ENCODE measurements at places on chromosomes 12 and 14.
A peak's percentile ranks its signal among the peaks of the same experiment; 100 is the strongest.

DNA sequence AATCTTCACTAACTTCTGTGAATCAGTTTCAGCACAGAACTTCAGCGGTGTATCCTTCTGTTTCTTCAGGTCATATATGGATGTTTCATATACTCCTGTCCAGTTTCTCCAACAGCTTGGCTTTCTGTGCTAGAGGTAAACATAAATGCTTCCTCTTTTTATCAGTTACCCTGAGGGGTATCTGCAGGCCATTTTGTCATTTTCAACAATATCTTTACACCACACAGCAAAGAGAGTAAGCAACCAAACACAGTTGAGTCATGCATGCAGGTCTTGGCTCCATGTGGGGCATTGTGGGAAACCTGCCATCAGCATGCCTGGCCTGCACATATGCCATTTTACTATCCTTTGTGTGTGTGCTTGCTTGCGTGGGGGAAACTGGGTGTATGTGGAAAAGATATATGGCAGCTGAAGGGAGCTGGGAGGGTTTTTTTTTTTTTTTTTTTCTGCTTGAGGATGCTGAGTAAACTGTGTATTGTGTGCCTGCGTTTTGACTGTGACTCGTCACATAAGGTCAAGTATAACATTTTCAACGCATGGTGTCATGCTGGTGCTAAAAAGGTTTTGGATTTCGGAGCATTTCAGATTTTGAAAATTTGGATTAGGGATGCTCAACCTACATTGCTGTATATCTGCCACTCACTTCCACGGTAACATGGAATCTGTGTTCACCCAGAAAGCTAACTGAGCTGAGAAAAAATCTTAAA is 56.1 kb upstream of the YARS2 start:
- DNase-seq, result no peak

DNA sequence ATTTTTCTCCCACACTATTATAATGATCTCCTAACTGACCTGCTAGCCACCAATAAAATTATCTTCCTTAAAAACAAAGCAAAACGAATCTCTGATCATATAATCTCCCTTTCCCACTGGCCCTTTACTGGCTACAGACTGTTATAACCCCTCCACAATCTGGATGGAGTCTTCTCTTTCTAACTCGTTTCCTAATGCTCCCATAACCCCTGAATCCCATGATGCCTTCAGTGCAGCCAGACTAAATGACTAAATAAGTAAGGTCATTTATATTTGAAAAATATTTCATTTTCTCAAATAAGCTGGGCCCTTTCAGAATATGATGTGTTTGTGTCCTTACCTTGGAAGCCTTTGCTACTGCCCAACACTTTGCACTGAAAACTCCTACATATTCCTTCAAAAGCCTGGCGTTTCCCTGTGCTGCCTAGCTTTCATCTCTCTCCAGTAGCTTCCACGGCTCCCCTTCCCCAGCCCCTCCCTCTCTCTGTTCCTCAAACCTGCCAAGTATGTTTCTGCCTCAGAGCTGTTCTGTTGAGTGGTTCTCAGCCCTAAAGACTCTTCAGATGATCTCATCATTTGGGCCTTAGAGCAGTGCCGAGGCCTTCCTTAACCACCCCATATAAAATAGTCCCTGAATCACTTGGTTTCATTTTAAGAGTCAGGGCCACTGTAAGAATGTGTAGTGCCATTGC is 91.7 kb downstream of the MYRFL start:
- DNase-seq, result no peak

DNA sequence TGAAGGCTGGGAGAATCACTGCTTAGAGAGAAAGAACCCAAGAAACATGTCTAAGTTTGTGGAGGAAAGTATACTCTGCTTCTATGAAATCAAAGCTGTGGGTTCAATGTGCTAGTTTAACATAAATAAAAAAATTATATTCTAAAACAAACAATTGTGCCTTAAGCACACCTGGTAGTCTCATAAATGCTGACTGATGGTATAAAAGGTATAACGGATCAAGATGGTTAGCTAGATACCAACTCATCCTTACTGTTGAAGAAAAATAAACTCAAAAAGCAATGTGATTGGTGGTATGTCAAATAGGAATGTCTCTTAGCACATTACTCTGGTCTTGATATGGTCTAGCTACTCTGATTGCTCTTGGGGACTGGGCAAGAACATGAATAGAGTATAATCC is 117.8 kb downstream of the SLC41A2 start:
- DNase-seq, result no peak

DNA sequence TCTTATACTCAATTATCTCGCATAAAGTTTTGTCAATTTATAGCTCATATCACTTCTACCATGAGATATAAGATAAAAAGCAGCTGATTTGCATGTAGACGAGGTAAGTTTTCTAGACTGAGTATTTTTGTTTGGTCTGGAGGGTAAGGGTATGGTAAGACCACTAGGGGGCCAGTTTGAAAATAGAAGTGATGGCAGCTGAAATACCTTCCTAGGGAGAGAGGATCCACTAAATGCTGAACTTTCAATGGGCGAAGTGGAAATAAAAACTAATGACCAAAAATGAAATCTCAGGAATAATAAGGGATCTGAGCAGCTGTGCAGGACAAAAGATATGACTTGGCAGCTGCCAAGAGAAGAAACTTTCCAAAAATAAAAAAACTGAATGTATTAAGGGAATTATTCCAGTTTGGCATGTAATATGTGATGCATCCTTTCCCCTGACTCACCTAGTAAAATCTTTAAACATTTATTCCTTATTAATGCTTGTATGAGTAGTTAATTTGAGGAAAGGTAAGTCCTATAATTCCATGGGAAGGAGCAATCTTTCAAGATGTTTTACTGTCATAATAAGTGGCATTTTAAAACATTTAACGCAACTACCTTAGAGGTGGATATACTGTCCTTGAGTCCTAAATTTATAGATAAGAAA is 754.5 kb downstream of the C12orf50 start:
- DNase-seq, result no peak

GRCh38 chr12:58720421-58720820 is 199.9 kb downstream of the LRIG3 start:
- DNase-seq, result no peak

GRCh38 chr14:41302776-41303175 is 303.9 kb upstream of the LRFN5 start:
- DNase-seq, result no peak

GRCh38 chr14:68767248-68767645 is 25.6 kb downstream of the ZFP36L1 start:
- no peak for DNase-seq

GRCh38 chr12:57320639-57321038 is 69.7 kb upstream of the STAC3 start:
- no peak for DNase-seq

DNA sequence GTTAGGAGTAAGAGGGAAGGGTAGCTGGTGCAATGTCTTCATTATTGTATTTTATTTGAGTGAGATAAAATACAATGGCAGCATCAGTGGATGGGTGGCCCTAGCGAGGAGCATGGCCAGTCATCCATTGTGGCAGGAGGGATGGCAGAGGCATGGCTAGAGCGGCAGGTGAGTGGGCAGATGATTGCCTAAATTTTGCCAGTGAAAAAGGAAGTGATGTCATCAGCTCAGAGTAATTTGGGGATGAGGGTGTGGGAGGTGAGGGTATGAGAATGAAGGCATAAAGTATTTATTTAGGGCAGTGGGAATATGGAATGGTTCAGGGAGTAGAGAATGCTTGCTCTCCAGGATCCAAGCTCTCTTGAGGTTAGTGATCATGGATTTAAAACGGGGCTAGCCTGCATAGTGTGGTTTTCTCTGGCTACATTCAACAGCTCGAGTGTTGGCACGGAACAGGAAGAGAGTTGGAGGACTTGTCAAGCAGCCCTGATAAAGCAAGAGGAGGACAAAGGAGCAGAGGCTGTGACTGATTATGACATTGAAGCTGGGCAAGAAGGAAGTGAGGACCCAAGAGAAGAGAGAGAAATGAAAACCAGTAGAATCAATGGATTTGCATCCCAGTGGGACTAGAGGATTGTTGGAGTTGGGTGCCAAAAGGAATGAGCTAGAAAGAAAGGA is 18.7 kb upstream of the SERPINA6 start:
- no peak for DNase-seq

DNA sequence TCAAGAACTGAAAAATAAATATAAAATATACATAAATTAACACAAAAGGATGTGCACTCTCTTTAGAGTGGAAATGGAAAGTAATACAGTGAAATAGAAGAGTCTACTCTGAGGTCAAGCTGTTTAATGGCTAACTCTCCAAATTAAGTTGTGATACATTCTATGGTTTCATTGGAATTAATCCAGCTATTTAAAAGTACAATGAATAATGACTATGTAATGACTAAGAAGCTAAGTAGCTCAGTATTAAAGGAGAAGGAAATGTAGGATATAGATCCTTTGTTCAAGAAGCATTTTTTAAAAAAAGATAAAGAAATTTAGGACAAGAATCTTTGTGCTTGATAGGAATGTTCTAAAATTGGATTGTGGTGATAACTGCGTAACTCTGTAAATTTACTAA is 85.3 kb downstream of the LRP6 start:
- DNase-seq, result no peak

DNA sequence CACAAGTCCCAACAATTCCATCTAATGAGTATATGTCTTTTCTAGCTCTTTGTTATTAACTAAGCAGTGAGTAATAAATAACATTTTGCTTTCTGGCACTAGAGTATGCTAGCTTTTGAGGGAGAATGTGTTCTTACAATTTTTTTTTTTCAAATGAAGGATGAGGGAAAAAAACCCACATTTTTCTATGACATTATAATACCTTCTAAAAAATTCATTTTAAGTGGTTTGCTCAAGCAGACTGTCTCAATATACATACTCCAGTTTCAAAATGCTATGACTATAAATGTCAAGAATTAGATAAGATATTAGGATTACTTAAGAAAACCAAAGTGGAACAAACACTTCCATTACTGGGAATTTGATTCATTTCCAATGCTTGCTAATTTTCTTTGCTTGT is 394.6 kb downstream of the C12orf75 start:
- no peak for DNase-seq

DNA sequence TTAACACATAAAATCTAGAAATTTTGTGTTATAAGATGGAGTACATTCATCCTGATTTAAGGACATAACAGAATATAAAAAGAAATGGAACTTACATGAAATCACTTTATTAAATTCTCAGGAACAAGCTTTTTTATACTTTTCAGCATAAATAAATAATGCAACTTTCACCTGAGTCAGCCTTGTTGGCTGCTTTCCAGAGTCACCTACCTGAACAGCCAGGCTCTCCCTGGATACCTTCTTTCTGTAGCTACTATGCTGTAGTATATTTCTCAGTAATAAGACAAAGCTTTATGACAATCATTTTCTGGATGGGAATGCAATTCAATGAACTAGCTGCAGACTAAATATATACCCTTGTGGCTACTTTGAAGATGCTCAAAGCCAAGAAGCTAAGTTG is 111.9 kb downstream of the NTS start:
- no peak for DNase-seq

GRCh38 chr12:50647031-50647430 is 116.9 kb upstream of the ATF1 start:
- DNase-seq, result no peak

DNA sequence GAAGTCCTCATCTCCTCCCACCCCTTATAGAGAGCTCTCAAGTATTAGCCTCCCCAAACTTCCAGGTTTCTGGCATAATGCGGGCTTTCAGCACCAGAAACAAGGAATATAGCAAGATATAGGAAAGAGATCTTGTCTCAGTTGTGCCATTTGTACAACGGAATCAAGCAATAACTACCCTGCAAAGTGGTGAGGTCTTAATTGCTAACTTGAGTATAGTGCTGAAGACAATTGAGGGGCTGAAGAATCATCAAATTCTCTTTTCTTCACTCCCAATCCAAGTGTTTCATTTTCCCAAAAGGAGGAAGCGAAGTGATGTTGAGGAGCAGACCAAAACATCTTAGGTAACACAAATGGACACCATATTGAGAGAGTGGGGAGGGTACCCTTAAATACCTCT is 26.8 kb upstream of the ANP32D start:
- no peak for DNase-seq

- DNase-seq, result peak; percentile 52
Observed at GRCh38 chr12:94649349-94650142, 811 bp downstream of the TMCC3 start.

DNA sequence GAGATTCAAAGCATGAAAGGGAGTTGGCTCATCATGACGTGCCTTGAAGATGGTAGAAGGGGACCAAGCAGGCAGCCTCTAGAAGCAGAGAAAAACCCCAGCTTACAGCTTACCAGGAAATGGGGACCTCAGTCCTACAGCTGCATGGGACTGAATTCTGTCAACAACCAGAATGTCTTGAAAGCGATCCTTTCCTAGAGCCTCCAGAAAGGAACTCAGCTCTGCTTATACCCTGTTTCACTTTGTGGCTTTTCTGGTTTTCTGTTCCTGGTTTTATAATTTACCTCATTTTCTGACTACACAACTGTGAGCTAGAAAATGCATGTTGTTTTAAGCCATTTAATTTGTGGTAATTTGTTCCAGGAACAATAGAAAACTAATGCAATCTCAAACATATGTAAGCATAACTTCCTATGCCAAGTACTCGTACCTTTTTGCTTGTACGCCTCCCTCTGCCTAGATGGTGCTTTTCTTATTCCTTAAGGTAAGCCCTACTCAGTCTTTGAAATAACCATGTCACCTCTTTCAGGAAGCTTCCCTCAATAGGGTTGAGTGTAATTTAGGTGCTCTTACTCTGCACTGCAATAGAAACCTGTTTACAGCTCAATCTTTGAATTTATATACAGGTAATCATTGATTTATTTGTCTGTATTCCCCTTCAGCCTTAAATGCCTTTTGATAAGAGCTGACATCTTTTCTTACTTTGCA is 348.8 kb downstream of the TMEM117 start:
- DNase-seq, result no peak

DNA sequence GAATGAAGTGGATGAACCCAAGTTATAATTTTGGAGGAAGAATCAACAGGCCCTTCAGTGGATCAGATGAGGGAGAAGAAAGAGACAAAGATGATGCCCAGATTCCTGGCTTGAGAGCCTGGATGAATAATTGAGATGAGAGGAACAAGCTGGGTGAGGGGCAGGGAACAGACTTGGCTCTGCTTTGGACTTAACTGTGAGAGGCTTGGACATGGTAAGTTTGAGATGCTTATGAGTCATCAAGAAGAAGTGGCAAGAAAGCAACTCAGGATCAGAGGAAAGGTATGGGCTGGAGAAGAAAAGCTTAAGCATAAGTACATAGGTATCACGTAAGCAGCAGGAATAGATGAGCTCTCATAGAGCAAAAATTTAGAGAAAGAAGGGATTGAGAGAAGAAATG is 55.3 kb downstream of the FIGNL2 start:
- no peak for DNase-seq
